KBM-7 (cell line): ENCODE measurements at places on chromosomes 12 and 14.
A peak's percentile ranks its signal among the peaks of the same experiment; 100 is the strongest.

DNA sequence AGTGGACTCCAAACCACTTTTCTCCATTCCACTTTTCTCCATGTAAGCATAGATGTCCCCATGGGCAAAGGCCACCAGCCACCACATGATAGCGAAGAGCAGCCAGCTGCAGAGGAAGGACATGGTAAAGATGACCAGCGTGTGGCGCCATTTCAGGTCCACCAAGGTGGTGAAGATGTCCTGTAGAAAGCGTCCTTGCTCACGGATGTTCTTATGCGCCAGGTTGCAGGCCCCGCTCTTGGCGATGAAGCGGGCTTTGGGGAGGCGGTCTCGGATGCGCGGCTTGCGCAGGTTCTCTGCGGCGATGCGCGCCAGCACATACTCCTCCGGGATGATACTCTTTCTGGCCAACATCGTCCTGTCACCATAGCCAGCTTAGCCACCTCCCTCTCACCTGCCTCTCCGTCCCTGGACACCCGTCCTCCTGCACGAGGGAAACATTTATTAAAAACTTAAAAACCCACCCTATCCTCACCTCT, 1.2 kb downstream of the KCNJ8 start:
- DNase-seq = no peak

GRCh38 chr14:30853946-30854345, 20.4 kb upstream of the COCH start:
- no peak for DNase-seq

- no peak for DNase-seq
Observed at GRCh38 chr12:113305281-113305856, 29.5 kb downstream of the SLC8B1 start.

DNA sequence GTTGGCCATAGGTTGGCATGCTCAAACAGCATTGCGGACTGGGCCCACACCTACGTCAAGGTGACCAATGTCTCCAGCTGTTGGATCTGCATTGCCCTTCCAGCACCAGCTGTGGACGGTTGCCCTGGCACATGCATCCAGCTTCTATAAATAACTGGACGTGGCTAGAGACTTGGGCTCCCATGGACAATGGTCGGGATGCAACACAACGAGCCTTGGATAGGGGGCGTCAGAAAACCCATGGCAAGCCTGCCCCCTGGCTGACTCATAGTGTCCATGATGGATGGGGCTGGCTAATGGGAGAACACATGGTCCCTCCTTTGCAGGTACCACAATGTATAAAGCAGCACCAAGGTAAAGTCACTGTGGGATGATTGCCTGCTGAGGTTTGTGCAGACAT, 331.6 kb upstream of the FAR2 start:
- no peak for DNase-seq

DNA sequence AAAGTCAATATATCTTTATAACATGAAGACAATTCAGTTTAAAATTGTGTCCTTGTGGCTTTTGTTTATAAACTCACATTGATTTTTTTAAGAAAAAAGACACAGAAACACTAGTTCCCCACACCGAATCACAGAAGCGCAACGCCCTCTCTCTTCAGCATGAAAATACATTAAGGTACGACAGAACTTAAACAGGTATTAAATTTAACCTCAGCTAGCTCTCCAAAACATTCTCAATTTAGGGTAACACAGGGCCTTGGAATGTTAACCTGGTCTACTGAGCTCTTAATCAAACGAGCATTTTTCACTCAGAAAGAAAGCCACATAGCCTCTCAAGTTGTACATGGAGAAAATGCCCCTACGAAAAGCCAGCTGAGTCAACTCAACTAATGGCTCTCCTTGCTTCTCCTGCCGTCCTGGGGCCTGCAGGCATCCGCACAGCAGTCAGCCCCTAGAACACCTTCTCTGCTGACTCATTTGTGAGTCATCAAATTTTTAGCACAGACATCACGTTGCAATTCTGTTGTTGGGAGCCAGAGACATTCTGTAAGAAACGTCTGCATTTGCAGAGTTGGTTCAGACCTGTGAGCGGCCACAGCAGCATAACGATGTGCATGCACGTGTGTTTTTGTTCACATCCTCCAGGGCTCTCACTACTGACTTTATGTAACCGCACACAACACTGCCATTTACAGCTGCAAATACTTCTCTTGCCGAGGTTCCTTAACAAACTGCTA, 141.6 kb downstream of the ITPR2 start:
- DNase-seq = peak; percentile 29

- DNase-seq = no peak
Observed at GRCh38 chr12:94599189-94599588, 51.2 kb downstream of the TMCC3 start.

DNA sequence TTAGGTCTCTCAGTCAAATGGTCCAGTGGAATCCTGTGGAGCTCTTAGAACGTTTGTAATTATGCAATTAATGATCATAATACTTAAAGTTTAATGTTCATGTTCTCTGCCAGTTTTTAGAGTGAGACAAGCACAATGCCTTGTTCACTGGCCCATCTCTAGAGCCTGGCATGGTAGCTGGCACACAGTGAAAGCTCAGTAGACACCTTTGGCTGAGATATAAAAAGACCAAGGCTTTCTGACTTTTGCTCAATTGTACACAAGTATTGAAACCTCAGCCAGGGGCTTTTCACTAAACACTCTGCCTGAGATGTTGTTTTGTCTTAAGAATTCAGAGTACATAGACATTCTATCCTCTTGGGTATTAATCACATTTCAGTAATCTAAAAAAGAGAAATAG, 241.8 kb upstream of the ATP2B1 start:
- no peak for DNase-seq

GRCh38 chr14:61477712-61478462, 156.5 kb downstream of the PRKCH start:
- no peak for DNase-seq

DNA sequence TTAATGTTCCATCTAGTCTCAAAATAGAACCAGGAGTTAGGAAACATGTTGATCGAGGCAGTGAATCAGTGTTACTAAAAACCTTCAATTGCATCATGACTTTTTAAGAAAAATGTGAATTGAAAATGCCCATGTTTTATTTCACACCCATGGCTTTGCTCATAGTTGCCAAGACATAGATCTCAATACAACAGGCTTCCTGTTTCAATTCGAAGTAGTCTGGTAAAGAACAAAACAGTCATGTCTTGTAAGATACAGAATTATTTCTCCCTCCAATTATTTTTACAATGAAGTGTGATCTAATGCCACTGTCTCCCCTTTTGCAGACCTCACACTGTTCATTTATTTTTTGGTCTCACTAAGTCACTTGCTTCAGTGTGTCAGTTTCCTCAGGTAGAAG, 44.6 kb upstream of the FAR2 start:
- DNase-seq = peak; percentile 33

- DNase-seq = no peak
Observed at GRCh38 chr12:93019975-93020630, 91.0 kb upstream of the EEA1 start.
